ENCODE measurements at places on chromosomes 2 and 18. TPM values are rescaled to one million over a fixed set of nuclear protein-coding genes. Genes with fewer than 3 reads are reported as not detected.

MAPK4 gene
- not detected for total RNA-seq

EGR4 gene
- 1.9 TPM for total RNA-seq

FAP gene
- not detected for total RNA-seq

PNO1 gene
- 31.3 TPM for total RNA-seq

POTEJ gene
- not detected for total RNA-seq

DUSP2 gene
- 500 TPM for total RNA-seq

C2orf80 gene
- total RNA-seq: not detected

GRCh38 chr2:76930056-76930744 is 592.0 kb downstream of the LRRTM4 start:
- H3K27me3 ChIP-seq: no peaks in the 10 kb centered on the region
- DNase-seq: no peak
- no peak overlapping the region for H3K27ac ChIP-seq
- H3K36me3 ChIP-seq: no peaks in the 10 kb centered on the region

- peak; percentile 37 for DNase-seq
- no peaks in the 10 kb centered on the region for H3K27me3 ChIP-seq
- no peak overlapping the region for H3K4me3 ChIP-seq
- H3K27ac ChIP-seq: no peak overlapping the region
- peaks cover 31% of the 10 kb centered on the region for H3K4me1 ChIP-seq
These were observed 40.0 kb downstream of the GKN2 start for GRCh38 chr2:68912732-68913131.

GRCh38 chr2:199303728-199304177 is 154.0 kb downstream of the SATB2 start:
- H3K27me3 ChIP-seq: no peaks in the 10 kb centered on the region
- H3K4me1 ChIP-seq: no peaks in the 10 kb centered on the region
- no peak overlapping the region for H3K4me3 ChIP-seq

DNA sequence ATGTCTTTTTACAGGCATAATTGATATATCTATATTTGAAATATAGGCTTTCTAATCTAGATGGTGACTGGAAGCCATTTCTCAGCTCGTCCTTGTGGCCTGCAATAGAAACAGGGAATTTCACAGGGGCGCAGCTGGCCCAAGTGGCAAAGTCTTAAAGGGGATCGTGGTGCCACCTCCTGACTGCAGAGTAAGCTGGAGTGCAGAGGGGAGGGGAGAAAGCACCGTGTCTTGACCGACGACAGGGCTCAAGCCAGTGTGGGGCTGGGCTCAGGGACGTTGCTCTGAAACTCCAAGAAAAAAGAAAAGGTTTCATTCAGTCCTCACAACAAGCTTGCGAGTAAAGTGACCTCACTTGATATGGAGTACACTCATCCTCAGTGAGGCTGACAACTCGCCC is 255.1 kb downstream of the DCDC2C start:
- no peaks in the 10 kb centered on the region for H3K36me3 ChIP-seq
- H3K27me3 ChIP-seq: no peaks in the 10 kb centered on the region
- no peak for DNase-seq
- H3K4me3 ChIP-seq: no peak overlapping the region

DNA sequence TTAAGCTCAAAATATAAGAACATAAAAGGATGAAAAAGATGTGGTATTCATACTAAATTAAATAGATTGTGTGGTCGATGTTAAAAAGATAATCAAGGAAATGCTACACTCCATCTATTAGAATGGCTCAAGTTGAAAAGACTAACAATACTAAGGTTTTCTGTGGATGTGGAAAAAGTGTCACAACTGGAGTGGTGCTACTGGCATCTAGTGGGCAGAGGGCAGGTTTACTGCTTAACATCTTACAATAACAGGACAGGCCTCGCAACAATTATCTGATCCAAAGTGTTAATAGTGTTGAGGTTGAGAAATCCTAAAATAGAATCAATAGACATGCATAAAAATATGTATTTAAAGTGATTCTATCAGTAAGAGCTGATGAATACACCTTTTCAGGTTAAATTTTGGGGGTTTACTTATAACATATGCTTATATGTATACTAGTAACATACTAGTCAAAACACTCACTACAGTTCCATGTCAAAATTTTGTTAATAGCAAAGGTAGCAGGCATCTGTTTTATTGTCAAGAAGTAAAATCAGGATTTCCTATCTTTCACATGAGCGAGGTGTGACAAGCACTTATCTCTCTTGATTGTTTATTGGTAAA is 91.5 kb upstream of the TMEFF2 start:
- H3K4me1 ChIP-seq: no peaks in the 10 kb centered on the region
- no peak overlapping the region for H3K27ac ChIP-seq
- DNase-seq: no peak
- no peaks in the 10 kb centered on the region for H3K36me3 ChIP-seq
- H3K4me3 ChIP-seq: no peak overlapping the region

- peaks cover 2% of the 10 kb centered on the region for H3K36me3 ChIP-seq
- no peak for DNase-seq
- peaks cover 67% of the 10 kb centered on the region for H3K27me3 ChIP-seq
- peak overlapping the region; percentile 45 for H3K4me3 ChIP-seq
These were observed 9.2 kb downstream of the ACOXL start for GRCh38 chr2:110741491-110741980.

DNA sequence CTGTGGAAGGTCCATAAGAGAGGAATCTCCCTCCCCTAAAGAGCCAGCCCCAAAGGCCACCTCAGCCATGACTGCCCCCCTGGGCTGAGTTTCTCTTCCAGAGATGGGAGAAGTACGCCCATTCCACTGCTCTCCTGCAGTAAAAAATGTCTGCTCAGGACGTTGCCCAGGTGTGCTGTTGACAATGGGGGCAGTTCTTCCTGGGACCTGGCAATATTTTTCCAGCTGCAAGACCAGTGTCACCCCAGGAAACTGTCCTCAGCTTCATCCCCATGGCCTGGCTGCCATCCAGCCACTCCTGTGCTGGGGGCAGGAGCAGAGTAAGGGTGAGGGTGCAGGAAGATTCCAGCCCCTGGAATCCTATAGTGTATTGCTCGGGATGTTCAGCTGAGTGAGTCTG is 14.3 kb downstream of the CELF4 start:
- DNase-seq: no peak
- H3K27ac ChIP-seq: no peak overlapping the region
- H3K4me3 ChIP-seq: no peak overlapping the region
- no peaks in the 10 kb centered on the region for H3K4me1 ChIP-seq
- no peaks in the 10 kb centered on the region for H3K36me3 ChIP-seq
- no peaks in the 10 kb centered on the region for H3K27me3 ChIP-seq

DNA sequence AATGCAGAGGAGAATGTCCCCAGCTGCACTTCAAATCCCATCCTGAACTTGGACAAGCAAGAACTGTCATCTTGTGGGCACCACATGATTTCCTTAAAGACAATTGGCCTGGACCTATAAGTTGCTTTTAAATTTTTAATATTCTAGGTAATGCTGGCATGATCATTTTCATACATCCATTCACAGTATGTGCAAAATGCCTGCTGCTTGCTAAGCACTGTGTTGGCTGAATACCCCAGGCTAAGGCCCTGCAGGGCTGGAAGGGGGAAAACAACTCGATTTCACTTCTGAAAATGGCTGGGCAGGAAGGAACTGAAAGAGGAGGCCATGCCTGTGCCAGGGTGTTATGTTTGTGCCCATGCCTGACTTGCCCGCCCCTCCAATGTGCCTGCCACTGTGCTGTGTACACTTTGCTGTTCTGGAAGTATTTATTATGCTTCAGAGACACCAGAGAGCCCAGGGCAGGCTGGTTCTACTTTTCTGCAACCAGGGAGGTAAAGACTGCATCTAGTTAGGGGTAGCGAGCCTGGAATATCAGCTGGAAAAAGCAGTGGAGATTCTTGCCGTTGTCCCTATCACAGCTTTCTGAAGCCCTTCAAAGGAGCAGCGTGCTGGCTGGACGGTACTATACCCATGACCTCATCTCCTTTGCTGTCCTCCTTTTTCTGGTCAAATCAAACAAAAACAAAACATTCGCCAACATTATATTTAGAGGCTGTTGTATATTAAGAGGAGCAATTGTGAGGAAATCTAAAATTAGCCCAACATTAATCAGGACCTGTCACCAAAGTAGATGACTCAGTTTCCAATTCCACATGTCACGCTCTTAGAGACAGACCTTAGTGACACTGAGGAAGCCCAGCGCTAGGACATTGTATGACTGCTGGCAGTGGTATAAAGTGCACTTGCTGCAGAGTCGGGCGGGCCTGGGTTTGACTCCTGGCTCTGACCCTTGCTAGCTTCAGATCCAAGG is 158.1 kb downstream of the DDX1 start:
- no peaks in the 10 kb centered on the region for H3K4me1 ChIP-seq
- no peak overlapping the region for H3K27ac ChIP-seq
- no peaks in the 10 kb centered on the region for H3K27me3 ChIP-seq
- H3K36me3 ChIP-seq: no peaks in the 10 kb centered on the region
- DNase-seq: no peak

GRCh38 chr2:192155511-192156118 is 39.1 kb downstream of the TMEFF2 start:
- H3K27ac ChIP-seq: no peak overlapping the region
- DNase-seq: no peak
- H3K4me3 ChIP-seq: no peak overlapping the region
- H3K27me3 ChIP-seq: peaks cover 10% of the 10 kb centered on the region

DNA sequence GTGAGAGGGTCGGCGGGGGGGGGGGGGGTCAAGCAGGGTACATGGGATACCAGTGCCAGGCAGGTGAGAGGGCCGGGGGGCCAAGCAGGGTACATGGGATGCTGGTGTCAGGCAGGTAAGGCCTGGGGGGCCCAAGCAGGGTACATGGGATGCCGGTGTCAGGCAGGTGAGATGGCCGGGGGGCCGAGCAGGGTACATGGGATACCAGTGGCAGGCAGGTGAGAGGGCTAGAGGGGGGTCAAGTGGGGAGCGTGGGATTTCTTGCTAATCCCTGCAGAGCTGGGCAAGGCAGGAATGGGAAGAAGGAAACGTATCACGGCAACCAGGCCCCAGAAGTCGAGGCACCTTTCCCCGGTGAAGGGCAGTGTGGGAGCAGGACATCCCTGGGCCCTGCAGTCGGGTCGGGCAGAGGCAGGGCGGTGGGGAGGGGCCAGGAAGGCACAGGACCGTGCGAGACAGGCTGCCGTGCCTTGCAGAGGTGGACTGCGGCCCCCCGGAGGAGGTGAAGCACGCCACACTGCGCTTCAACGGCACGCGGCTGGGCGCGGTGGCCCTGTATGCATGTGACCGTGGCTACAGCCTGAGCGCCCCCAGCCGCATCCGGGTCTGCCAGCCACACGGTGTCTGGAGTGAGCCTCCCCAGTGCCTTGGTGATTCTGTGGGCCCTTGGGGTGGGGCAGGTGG is 49.3 kb downstream of the MTERF4 start:
- H3K4me3 ChIP-seq: no peak overlapping the region
- H3K36me3 ChIP-seq: no peaks in the 10 kb centered on the region
- DNase-seq: no peak
- no peak overlapping the region for H3K27ac ChIP-seq
- no peaks in the 10 kb centered on the region for H3K4me1 ChIP-seq

- H3K27me3 ChIP-seq: no peaks in the 10 kb centered on the region
- no peaks in the 10 kb centered on the region for H3K36me3 ChIP-seq
- no peak overlapping the region for H3K27ac ChIP-seq
These were observed 447.6 kb upstream of the TCF4 start for GRCh38 chr18:56035546-56035945.

GRCh38 chr2:157839162-157839801 is 36.8 kb downstream of the ACVR1 start:
- peaks cover 63% of the 10 kb centered on the region for H3K4me1 ChIP-seq
- no peak overlapping the region for H3K4me3 ChIP-seq
- no peak for DNase-seq

GRCh38 chr2:197577446-197577845 is 61.6 kb downstream of the MOB4 start:
- no peak overlapping the region for H3K4me3 ChIP-seq
- no peak overlapping the region for H3K27ac ChIP-seq
- peaks cover 12% of the 10 kb centered on the region for H3K36me3 ChIP-seq
- no peaks in the 10 kb centered on the region for H3K4me1 ChIP-seq

- H3K4me1 ChIP-seq: no peaks in the 10 kb centered on the region
- H3K36me3 ChIP-seq: no peaks in the 10 kb centered on the region
- no peak within 1 kb of the TSS for H3K27ac ChIP-seq
- H3K27me3 ChIP-seq: peaks cover 40% of the 10 kb centered on the region
- no peak for DNase-seq
These were observed at the start of gene FAP for GRCh38 chr2:162243294-162243693. TSS of gene FAP (minus strand) at chr2:162243445. CDS start at chr2:162243327, 118 bp downstream.

Data from activated T-helper 1 cell treated with anti-CD3 and anti-CD28 coated beads, Interleukin-12 subunit alpha, Interleukin-12 subunit beta, Interleukin-2, Interleukin-4 antibody, amounts not matched to agents 30 ng/mL and 10 ng/mL and 1 ng/mL, durations not matched to agents 14 hours and 24 hours and 36 hours (primary cell).